ENCODE measurements at places on chromosomes 13 and 19. TPM values are rescaled to one million over a fixed set of nuclear protein-coding genes. Genes with fewer than 3 reads are reported as not detected.

Gene TMEM255B
- not detected for total RNA-seq

Gene ZNF791
- 8.1 TPM for total RNA-seq

Gene COX7A1
- not detected for total RNA-seq

Gene KLK2
- total RNA-seq = not detected

Gene CATSPERD
- not detected for total RNA-seq

Gene APOC4
- not detected for total RNA-seq

Gene FBN3
- total RNA-seq = not detected

Gene SOX1
- total RNA-seq = not detected

Gene ZNF726
- 8.9 TPM for total RNA-seq

Gene SLITRK6
- 5.0 TPM for total RNA-seq

GRCh38 chr19:37943480-37943879, 36.5 kb downstream of the SIPA1L3 start:
- no peak for DNase-seq

DNA sequence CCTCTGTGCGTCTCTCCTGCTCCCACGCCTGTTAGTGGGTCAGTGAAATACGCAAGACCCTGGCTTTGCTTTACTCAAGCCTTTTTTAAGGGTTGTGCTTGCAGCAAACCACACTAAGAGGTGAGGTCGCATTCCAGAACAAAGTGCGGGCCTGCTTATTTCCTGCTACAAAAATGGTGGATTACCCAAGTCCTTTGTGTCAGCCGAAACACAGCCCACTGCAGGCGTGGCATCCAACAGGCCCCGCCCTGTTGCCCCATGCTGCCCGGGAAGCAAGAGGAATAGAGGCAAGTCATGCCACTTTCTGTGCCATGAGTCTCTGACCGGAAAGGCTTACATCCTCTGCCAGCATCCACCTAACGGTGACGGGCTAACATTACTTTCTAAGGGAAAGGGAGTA, 7.7 kb upstream of the IRS2 start:
- DNase-seq = no peak

GRCh38 chr13:103277959-103278694, 211.9 kb upstream of the SLC10A2 start:
- no peak for DNase-seq

GRCh38 chr19:47427241-47428176, 8.2 kb upstream of the MEIS3 start:
- DNase-seq = peak; percentile 78

DNA sequence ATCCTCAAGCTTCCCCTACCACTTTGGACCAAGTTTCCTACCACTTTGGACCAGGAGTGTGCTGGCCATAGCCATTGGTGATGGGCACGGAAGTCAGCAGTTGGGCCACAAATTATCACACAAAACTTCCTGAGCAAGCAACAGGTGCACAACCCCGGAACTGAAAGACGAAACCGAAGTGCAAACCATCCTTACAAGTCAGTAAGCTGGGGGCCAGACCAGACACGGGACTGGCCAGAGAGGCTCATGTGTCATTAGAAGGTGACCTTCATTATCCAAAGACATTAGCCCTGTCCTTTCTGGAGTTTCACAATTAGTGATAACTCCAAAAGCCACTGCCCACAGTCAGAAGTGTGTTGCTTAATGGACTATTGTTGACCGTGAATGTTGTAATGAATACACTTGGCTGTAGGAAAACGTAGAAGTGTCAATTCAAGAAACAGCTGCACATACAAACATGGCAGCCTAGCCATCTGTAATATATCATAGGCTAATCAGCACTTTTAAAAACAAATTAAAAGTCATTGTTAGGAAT, 244.1 kb upstream of the IRS2 start:
- no peak for DNase-seq

DNA sequence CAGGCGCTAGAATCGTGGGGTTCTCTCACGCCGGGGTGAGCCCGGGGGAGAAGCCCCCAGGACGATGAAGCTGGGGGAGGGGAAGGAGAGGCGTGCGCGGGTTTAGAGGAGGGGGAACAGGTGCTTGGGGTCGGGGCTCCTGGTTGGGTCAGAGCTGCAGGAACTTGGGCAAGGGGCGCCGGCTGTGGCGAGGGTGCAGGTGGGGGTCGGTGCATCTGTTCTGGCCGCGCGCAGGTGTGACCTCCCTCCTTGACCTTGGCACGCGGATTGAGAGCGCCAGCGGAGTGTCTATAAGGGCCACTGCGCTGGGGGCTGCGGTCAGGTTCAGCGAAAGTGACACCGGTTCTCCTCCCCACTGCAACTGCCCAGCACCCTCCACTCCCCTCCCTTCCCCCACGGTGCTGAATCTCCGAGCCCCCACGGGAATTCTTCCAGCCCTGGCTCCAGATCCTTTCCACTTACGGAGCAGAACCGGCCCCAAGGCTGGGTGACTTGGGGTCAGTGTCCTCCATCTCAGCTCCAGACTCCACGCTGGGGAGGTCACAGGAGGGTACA, 618 bp downstream of the TMEM38A start:
- DNase-seq = no peak

DNA sequence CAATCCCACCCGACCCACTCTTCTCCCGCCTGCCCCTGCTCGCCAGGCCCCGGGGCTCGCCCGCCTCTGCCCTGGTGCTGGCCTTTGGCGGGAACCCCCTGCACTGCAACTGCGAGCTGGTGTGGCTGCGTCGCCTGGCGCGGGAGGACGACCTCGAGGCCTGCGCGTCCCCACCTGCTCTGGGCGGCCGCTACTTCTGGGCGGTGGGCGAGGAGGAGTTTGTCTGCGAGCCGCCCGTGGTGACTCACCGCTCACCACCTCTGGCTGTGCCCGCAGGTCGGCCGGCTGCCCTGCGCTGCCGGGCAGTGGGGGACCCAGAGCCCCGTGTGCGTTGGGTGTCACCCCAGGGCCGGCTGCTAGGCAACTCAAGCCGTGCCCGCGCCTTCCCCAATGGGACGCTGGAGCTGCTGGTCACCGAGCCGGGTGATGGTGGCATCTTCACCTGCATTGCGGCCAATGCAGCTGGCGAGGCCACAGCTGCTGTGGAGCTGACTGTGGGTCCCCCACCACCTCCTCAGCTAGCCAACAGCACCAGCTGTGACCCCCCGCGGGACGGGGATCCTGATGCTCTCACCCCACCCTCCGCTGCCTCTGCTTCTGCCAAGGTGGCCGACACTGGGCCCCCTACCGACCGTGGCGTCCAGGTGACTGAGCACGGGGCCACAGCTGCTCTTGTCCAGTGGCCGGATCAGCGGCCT, 4.1 kb downstream of the LRFN3 start:
- DNase-seq = no peak

DNA sequence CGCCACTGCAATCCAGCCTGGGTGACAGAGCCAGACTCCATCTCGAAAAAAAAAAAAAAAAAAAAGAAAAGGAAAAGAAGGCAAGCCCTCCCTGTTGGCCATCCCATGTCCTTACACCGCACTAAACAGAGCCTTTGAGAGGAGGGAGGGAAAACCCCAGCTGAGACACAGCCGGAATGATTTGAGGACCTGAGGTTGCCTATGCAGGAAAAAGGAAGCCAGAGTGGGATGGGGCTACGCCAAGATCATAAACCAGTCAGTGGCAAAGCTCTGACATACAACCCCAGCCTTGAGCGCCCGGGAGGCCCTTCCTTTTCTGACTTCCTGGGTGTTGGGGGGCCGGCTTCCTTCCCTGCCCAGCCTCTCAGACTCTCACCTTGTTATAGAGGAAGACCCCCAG, 12.5 kb upstream of the CHERP start:
- no peak for DNase-seq

DNA sequence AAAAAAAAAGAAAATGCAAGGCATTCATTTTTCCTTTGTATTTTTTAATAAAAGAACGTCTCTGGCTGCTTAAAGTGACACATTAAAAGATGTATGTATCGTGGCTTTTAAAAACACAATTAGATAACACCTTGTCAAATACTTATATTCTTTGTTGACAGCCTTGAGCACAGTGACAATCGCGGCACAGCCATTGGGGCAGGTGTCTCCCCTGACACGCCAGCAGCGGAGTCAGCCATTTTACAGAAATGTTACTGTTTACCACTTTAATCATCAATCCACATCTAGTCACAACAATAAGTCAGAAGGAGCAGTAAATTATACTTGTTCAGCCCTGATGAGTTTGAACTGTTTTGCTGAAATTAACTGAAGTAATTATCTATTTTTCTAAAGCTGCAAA, 224.1 kb downstream of the ZNF536 start:
- DNase-seq = no peak

DNA sequence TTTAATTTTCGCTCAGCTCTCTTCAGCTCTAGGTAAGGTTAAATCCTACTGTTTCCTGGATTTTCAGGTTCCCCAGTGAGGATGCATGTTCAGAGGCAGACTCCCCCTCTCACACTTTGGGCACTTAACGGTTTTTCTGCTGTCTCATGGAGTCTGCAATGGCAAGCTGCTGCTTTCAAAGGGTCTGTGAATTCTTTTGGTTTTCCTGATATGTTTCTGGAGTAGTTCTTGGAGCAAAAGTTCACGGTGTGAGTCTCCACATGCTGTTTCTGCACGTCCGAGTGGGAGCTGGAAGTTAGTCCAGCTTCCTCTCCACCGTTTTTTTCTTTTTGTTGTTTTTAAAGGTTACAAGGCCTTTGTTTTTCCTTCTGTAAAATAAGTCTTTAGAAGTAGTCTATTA, 35.4 kb downstream of the DNAJC15 start:
- no peak for DNase-seq

GRCh38 chr13:38898481-38898880, 92.2 kb downstream of the STOML3 start:
- peak; percentile 57 for DNase-seq

DNA sequence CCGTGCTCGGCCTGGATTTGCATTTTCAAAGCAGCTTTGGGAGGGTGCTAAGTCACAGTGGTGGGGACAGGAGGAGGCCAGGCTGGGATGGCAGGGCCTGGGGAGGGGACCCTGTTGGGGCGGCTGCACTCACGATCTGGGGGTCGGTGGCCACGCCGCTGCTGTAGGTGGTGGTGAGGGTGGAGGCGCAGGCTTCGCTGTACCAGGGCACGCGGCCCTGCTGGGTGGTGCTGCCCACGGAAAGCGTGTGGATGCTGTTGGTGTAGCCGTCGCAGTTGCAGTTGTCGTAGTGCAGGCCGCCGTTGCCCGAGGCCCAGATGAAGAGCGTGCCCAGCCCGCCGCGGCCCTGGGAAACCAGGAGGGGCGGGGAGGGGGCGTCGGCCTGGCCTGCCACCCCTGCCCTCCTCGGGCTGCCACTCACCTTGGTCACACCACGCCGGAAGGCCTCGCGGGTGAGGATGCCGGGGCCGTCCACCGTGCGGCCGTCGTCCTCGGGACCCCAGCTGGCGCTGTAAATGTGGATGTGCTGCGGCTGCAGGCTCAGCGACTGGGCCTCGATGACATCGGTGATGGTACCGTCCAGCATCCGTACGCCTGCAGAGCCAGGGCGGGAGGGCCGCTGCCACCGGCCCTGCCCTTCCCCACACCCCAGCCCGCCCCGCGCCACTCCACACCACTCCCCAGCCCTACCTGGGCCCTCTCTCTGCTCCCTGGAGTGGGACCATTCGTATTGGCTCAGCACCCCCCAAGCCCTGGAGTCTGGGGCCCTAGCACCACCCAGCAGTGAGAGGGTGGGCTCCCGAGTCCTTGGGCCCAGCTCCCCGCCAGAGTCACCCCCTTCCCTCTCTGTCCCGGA, 3.2 kb downstream of the PCSK4 start:
- DNase-seq = no peak

DNA sequence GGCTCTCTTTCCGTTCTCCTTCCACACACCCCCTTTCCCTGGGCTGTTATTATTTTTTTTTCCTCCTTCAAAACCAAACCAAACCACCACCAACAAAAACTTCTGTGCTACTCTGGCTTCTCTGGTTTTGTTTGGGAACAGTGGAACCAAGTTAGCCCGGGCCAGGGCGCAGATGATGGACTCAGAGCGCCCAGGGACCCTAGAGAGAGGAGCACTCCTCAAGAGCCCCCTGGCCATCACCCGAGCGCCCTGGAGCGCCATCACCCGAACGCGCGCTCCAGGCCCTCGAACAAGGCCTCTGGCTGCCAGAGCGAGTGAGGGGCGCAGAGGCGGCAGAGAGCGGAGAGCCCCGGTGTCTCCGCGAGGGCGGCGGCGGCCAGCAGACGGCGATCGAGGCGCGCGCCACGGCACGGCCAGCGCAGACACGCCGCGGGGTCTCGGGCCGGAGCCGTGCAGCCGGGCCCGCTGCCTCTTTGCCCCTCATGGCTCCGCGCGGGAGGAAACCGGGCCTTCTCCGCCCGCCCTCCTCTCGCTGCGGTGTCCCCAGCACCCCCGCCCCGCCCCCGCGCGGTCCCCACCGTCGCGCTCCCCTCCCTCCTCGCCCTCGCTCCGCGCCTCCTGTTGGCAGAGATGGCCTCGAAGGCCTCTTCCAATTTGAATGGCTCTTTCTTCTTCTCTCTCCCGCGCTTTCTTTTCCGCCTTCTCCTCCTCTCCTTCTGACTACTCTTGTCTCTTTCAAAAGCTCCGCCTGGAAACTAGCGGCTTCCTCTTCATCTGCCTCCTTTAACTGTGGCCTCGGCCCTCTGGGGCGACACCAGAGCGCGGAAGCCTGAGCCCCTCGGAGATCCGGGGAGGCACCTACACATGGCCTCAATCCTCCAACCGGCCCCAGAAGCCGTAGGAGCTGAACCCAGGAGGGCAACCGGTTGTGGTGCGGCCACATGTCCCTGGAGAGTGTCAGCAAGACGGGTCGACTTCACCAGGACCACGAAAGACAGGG, 4.1 kb upstream of the SOX1 start:
- DNase-seq = no peak

DNA sequence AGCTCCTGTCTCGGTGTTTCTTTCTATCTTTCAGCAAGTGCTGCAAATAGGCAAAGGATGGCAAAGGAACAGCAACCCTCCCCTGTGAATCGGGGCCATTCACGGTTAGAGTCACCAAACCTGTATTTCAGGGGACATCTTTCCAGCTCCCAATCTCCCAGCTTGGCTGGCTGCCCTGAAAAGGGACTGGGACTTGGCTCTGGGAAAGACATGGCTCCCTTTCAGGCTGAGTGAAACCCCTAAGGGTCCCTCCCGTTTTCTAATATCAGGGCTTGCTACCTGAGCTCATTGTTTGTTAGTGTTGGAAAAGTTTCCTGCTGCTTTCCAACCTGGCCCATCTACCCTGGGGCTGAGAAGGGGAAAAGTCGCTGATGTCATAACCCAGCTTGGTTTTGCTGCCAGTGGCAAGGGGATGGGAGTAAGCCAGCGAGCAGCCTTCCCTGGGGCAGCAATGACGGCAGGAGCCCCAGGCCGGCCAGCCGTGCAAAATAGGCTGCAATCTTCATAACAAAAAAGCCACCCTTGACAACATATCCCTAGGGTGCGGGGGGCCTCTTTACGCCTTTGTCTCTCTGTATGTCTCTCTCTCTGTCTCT, 29.9 kb downstream of the SERP2 start:
- no peak for DNase-seq

Measured in H4 (cell line).